ENCODE measurements at places on chromosomes 2 and 18.

- no peak for DNase-seq
These were observed 2.0 kb upstream of the MYT1L start for GRCh38 chr2:2333076-2333475.

DNA sequence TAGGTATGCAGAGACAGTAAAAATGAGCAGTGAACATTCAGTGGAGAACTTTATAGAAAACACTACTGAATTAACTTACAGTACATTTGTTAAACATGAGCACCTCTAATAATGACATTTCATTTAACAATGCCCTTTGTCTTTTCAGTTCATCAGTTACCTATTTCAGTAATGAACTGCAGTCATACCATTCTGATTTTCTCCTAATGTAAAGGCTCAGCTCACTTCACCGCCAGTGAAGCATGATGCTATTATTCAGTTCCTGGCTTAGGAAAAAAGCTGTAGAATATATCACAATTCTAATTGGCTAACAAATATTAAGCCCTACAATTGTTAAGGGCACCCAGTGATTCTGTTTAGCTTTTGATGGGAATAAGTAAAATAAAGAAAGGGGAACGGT lies 37.1 kb upstream of the CCDC93 start:
- no peak for DNase-seq

DNA sequence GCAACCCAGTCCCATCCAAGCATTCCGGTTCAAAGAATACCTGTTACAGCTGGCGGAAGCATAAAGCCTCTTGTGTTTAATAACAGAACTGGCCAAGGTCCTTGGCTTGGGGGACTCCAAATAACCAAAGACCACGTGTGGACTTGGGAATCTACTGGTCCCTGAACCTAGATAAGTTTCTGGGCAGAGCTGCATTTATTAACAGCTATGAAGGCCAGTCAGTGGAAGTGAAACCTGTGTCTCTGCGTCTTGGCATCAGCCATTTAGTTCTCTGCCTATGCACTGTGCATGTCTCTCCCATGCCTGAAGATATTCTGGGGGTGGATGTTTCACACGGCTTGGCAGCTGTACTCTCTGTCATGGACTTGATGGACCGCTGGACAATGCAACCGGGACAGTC lies 137.7 kb downstream of the CCBE1 start:
- no peak for DNase-seq

DNA sequence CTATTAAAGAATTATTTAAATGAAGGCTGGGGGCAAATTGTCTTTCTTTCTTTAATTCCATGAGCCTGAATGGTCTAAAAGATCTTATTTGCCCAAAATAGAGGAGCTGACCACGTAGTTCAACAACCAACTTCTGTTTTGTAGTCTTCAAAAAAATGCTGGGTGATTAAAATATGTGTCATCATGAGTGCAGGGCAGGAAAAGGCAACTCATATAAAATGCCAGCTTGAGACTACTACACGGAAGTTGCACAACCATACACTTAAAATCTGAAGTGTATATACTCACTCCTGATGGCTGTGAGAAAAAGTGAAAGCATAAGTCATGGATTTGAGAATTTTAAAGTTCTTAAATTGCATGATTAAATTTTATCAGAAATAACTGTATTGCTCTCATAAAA lies 210.9 kb downstream of the DYM start:
- no peak for DNase-seq

- DNase-seq = no peak
These were observed 331.2 kb upstream of the LRATD1 start for GRCh38 chr2:14301331-14301730.

DNA sequence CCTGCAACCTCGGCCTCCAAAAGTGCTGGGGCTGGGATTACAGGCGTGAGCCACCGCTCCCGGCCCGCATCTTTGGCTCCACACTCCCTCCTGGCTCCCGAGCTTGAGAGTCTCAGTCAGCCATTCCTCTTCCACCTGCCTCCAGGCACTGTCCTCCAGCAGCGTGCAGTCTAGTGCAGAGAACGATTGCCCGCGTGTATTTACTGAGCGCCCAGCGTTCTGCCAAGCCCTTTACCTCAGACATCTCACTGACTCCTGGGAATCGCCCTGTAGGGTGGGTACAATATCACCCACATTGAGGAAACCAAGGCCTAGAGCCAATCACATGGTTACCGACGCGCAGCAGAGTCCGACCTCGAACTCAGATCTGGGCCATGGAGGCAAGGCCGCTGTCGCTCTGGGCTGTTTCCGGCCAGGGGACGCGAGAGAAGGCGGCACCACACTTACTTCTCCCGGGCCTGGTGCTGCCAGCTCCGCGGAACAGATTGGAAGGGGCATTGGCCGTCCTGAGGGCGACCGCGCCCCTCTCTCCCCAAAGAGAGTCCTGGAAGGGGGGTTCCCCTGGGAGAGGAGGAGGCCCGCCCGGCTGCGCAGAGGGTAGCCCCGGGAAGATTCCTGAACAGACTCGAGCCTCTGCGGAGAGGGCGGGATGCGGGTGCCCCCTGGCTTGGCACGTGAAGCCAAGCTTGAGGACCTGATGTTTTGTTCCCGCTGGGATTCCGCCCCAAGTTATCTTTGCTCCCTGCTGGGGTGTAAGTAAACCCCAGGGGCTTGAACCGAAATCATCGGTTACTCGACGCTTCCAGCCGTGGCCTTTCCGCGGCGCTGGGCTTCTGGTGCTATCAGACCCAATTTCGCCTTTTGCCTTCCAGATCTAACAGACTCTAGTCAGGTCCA lies 5.2 kb upstream of the DLX2 start:
- no peak for DNase-seq

DNA sequence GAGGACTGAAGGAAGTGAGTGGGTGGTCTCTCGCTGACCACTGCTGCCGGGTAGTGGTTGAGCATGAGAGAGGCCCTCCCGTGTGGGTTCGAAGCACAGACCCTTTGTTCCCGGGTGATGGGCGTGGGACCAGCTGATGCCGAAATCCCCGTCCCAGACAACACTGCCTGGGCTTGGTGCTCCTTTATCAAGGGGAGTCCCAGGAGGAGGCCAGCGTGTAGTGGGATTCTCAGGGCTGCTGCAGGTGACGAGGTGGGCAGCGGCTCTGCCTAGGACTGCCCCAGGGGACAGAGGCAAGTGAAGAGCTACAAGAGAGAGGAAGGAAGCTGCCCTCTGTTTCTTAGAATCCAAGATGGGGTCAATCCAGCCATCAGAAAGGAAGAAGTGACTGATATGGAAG lies 251.3 kb upstream of the PXDN start:
- no peak for DNase-seq

DNA sequence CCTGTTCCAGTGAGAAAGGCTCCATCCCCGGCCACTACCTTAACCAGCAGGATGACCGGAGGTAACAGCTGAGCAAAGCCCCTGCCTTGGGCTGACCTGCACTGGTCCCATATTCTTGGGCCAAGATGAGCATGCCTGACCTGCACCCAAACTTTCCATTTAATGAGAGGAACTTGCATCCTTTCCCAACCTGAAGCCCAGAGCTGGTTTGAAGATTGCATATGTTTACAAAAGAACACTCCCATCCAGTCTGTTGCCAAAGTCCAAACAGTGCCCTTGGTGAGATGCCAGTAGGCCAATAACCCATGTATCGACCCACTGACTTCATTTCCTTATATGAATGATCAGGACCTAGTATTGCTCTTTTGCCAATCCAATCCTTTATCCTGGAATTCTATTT lies 5.5 kb upstream of the NPAS2 start:
- DNase-seq = no peak

- DNase-seq = no peak
These were observed 14.1 kb downstream of the MC4R start for GRCh38 chr18:60358516-60358915.

DNA sequence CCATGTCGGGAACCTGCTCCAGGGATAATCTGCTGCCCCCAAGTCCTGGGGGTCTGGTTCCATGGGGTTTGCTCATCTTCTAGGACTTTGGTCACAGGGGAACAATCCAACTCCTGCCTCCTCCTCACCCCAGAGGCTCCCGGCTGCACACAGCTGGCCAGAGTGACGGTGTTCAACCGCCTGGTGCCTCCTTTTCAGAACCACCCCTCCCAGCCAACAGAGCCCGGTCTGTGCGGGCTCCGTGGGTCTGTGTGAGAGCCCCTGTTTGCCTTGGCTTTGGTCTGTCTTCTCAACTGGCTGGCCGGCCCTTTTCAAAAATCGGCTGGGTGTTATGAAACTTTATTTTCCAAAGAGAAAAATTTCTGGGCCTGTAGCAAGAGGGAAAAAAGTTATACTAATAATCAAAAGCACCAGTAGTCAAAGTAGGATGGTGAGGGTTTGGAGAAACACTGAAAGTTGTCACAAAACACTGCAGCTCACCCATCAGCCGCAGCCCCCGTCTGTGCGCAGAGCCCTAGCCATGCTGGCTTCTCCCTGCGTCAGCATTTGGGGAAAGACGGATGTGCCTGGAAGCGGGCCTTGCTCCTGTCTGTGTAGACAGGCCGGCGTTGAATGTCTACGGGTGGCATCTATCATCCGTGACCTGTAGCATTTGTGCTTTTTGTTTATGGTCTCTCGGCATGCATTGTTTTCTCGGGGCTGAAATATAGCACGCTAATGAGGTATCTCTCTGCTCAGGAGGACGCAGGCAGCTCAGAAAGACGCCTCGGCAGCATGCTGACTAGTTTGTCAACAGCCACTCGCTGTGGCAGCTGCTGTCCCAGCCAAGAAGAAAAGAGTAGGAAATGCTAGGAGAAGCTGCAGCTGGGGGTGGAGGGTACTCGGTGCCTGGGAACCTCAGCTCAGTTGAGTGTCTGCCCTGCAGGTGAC lies 138.6 kb downstream of the GLI2 start:
- DNase-seq = no peak

DNA sequence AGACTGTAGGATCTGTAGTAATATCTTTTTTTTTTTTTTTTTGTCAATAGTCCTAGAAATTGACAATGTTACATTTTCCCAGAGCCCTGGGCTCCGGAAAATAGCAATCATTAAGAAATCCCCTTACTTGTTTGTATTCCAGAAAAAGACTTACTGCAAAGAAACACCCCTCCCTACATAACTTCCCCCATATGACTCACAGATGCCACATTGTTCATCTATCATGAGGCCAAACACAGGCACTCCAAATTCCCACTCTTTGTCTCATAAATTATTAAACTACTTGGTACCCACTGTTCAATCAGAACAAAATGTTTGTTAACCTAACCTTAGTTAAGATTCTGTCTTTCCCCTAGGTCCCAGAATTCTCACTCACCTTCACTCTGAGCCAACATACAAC lies 53.5 kb downstream of the TEX51 start:
- no peak for DNase-seq

DNA sequence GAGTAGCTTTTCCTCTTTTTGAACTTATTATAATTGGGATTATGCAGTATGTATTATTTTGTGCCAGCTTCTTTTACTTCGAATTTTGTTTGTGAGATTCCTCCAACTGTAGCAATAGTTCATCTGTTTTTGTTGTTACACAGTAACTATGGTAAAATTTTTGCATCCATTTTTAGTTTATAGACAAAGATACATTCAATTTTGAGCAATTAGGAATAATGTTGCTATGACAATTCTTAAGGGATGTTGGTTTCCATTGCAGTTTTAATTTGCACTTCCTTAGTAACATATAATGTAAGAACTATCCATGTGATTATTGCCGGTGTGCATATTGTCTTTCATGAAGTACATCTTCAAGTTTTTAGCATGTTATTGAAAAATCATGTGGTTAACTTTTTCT lies 20.7 kb downstream of the CCDC102B start:
- no peak for DNase-seq

DNA sequence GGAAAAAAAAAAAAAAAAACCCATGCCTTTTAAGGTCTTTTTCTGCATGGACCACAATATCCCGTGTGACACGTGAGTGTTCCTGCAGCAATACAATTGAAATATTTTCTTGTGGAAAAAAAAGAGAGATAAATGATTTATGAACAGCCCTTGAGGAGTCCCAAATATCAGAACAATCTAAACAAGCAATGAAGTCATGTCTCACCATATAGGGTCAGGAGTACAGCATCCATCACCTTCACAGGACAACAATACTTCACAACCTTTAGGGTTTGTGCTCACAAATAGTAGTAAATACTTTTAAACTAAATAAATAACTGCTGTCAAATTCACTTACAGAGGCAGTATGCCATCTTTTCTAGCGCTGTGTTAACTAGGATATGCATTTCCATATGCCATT lies 87.9 kb downstream of the ZEB2 start:
- DNase-seq = no peak
